ENCODE measurements at places on chromosomes 5 and 9. TPM values are rescaled to one million over a fixed set of nuclear protein-coding genes. Genes with fewer than 3 reads are reported as not detected.

CARTPT gene
- not detected for total RNA-seq

DNA sequence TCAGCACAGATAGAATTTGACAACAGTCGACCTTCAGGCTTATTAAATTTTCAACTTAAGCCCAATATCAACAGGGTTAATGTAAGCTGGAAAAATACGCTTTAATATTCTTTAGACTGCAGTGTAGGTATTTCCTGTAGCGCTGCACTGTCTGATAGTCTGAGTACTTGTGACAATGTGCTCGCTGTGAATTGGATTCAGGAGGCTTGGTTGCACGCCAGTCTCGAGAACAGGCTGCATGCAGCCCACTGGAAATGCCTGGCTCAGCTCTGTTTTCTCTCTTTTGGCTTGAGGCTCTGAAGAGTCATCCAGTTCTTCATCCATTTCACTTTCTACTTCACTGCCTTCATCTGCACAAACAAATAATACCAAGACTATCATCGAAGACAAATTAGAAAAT lies 300.9 kb downstream of the RFX3 start:
- no peak for DNase-seq

GRCh38 chr5:10788358-10788757 lies 27.3 kb upstream of the DAP start:
- DNase-seq = no peak

DNA sequence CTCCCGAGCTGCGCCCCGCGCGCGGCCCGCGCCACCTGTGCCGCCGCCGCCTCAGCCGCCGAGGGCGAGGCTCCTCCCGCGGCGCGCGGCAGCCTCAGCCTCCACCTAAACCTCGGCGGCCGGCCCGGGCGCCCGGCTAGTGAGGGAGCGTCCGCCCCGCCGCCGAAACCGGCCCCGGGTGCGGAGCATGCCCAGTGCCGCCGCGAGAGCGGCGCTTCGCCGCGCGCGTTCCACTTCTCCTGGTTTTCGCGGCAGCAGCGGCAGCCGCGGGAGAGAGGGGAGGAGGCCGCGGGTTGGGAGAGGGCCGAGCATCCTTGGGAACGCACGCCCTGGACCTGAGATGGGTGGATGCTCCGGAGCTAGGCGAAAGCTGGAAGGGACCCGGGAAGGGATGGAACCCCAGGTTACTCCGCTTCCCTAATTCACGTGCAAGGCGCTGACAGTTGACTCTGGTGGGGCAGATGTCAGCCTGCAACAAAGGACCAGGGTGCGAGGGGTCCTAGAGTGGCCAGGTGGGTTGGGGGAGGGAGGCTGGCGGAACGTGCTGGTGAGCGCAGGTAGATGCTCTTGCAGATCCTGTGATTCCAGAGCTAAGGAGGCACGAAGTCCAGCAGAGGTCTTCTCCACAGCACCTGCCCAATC lies at the start of gene CTNND2:
Gene CTNND2, minus strand, starts transcription at position 182 of the 642 bp plus-strand sequence. CDS start 593 bp downstream, outside the sequence.
- DNase-seq = no peak

GRCh38 chr5:87099968-87100367 lies 167.7 kb upstream of the RASA1 start:
- DNase-seq = no peak
